ENCODE measurements at places on chromosomes 7 and 10.

- peak; percentile 53 for DNase-seq
Observed at GRCh38 chr10:43255634-43256431, 11.0 kb downstream of the RASGEF1A start.

DNA sequence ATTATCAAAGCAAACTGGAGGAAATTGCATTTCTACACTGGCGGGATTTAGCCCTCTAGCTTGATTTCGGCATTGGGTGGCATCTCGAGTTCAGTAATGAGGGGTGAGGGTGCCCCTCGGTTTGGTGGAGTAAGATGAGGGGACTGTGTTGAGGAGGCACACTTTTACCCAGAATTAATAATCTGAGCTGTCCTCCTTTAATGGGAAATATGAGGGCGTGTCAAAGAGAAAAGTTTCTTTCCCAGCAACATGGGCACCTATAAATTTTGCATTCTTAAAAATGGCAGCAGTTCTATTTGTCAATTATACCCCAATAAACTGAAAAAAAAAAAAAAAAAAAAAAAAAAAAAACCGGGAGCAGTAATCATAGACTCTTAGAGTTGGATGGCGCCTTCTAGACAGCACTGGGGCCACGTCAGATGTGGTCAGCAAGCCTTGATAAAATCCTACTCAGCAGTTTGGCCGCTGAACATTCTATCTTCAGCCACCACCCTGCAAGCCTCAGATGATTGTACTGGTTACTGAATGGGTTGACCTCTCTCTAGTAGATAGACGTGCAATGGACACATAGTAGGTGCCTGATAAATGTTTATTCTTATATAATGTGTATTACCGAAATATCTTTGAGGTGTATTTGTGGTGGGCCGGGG is 931 bp downstream of the PAPSS2 start:
- DNase-seq: peak; percentile 11

GRCh38 chr10:102229810-102230263 is 3.7 kb downstream of the ELOVL3 start:
- peak; percentile 86 for DNase-seq

GRCh38 chr10:86758189-86759072 is 2.0 kb downstream of the BMPR1A start:
- DNase-seq: no peak

DNA sequence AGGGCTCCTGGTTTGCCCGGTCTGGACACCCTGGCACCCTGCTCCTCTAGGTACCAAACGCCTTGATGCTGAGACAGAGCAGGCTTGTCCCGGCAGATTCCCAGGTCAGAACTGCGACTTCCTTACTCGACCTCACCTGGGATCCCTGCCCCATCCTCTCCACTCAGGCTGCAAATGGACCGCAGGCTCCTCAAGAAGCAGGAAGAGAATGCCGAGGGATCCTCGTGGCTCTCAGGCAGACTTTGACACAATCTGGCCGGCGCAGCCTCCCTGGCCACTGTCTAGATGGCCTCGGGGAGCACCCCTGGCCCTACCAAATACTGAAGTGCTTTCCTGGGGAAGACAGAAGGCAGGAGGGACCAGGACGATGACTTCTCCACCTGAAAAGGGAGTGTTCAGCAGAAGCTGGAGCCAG is 421 bp upstream of the NODAL start:
- no peak for DNase-seq

- DNase-seq: no peak
Observed at GRCh38 chr10:93568105-93568390, 1.6 kb downstream of the FFAR4 start.

DNA sequence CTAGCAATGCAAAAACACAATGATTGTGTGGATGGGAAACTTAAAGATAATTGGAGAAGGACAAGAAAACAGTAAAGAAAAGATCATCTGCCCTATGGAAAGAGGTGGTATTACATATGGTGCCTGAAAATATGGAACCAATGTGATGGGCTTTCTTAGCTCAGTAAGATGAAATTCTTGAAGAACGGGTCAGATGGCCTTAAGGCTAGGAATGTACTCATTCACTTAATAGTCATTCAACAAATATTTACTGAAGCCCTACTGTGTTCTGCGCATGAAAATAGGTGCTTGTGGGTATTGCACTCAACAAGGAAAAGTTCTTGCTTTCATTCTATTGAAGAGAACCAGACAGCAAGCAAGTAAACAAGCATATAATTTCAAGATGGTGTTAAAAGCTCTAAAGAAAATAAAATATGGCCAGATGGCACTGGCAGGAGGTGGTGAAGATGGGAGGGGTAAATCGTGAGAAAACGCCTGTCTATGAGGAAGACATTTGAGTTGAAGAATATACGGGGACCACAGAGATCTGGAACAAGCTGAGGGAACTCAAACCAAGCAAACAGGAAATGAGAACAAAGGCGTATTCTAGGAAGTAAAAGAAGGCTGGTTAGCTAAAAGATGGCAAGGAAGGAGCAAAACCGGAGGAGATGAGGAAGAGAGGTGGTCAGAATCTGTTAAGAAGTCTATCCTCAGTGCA is 179.7 kb downstream of the ANK3 start:
- DNase-seq: no peak

- DNase-seq: no peak
Observed at GRCh38 chr7:95097291-95097690, 189.9 kb downstream of the PPP1R9A start.

- no peak for DNase-seq
Observed at GRCh38 chr7:27124096-27124901, 6.3 kb downstream of the HOXA4 start.

DNA sequence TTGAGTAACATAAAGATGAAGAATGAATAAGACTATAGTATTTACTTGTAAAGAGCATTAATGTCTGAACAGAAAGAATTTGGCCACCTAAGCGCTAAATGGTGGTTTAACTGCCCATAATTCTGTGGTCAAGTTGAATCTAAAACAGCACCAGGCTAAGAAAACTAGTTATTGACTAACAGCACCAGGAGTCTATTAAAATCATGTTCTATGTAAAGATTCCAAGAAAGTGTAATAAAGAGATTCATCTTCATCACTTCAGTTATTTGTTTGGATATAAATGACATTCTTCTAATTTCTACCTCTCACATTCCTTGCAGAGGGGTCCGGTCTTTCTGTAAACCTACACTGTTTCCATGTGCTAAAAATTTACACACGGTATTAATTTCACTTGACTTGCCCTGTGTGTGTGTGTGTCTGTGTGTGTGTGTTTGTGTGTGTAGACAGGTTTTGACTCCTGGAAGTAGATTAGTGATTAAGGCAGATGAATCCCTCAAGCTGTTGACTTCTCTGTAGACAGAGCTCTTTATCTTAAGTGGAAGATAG is 84.4 kb downstream of the KLF6 start:
- no peak for DNase-seq

- no peak for DNase-seq
Observed at GRCh38 chr10:54487743-54488142, 313.3 kb downstream of the PCDH15 start.

- DNase-seq: no peak
Observed at GRCh38 chr10:96955794-96956193, 123.7 kb downstream of the LCOR start.

GRCh38 chr7:79060498-79060897 is 393.0 kb downstream of the MAGI2 start:
- DNase-seq: no peak

- DNase-seq: no peak
Observed at GRCh38 chr7:136030330-136030729, 53.2 kb upstream of the MTPN start.

DNA sequence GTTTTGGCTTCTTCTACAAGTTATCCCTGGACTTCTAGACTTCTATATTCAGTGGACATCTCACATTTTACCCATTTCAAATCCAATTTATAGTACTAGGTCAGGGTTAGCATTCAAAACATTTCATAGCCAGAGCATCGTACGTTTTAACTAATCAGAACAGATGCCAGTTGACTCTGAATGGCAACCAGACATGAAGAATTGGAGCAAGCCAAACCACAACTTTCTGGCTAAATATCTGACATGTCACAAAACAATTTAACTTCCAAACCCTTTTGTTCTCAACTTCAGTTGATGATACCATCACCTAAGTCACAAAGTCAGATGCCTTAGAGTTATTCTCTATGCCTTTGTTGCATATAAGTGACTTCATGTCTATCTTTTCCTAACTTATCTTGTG is 1105.7 kb downstream of the XPNPEP1 start:
- DNase-seq: no peak

GRCh38 chr10:11698691-11699549 is 43.3 kb upstream of the ECHDC3 start:
- no peak for DNase-seq
